CD4-positive, alpha-beta memory T cell (primary cell): ENCODE measurements at places on chromosomes 12 and 14. TPM values are rescaled to one million over a fixed set of nuclear protein-coding genes. Genes with fewer than 3 reads are reported as not detected.

Gene ESRRB
- total RNA-seq, result not detected

Gene GYS2
- total RNA-seq, result 0.32 TPM

Gene KLHL33
- 0.15 TPM for total RNA-seq

Gene SPIC
- not detected for total RNA-seq

Gene GEMIN2
- 13.4 TPM for total RNA-seq

Gene SLC25A29
- 8.1 TPM for total RNA-seq

Gene SLC7A8
- total RNA-seq, result 4.1 TPM

Gene RTN1
- not detected for total RNA-seq

Gene AJUBA
- 3.9 TPM for total RNA-seq

Gene KRT5
- not detected for total RNA-seq

Gene AQP6
- total RNA-seq, result not detected

Gene MMP19
- total RNA-seq, result 1.3 TPM

DNA sequence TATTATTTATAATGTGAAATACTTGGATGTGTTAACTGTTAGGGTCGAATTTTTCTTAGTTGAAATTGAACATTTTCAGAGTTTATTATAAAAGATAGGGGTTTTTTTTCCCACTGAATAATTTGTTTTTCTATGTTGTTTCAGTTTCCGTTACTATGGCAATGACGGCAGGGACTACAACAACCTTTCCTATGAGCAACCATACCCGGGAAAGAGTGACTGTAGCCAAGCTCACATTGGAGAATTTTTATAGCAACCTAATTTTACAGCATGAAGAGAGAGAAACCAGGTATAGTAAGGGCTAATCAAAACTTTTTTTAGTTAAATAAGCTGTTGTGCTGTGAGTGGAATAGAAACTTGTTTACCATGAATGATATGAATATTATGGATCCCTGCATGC is 35.1 kb upstream of the BMAL2 start:
- no peak for DNase-seq

DNA sequence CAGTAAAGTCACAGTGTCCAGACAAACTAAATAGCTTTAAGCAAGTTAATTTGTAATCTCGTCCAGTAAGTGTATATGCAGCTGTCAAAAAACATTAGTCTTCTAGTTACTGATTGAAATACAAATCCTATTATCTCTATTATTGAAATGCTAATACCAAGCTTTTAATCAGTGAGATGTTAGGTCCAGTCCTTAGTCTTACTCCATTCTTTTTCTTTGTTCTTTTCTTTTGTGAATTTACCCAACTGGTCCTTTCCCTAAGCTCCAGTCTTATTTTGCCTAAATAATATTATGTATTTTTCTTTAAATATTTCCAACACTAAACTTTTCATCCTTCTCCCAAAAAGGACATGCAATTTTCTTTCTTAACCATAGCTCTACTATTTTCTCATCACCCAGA is 57.2 kb downstream of the TSPAN19 start:
- no peak for DNase-seq

DNA sequence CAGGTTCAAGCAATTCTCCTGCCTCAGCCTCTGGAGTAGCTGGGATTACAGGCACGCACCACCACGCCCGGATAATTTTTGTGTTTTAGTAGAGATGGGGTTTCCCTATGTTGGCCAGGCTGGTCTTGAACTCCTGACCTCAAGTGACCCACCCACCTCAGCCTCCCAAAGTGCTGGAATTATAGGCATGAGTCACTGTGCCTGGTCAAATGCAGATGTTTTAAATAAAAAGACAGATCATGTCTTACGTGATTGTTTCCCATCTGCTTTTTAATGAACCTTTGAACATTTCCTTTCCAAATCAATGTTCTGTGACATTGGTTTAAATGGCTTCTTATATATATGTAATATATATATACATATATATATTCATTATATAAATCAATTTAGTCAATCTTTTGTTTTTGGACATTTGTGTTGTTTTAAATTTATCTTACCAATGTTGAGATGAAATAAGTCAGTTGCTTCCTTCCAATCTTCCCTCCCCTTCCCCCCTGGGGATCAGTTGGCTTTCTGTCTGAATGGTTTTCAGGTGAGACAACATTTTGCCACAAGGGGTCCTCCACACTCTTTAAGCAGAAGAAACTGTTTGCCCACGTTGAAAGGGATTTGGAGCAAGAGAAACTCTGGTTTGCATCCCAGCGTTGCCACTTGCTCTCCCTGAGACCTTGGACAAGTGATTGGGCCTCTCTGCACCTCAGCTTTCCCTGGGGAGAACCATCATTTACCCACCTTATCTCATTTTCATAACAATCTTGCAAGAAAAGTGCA is 47.6 kb upstream of the RBM19 start:
- no peak for DNase-seq

DNA sequence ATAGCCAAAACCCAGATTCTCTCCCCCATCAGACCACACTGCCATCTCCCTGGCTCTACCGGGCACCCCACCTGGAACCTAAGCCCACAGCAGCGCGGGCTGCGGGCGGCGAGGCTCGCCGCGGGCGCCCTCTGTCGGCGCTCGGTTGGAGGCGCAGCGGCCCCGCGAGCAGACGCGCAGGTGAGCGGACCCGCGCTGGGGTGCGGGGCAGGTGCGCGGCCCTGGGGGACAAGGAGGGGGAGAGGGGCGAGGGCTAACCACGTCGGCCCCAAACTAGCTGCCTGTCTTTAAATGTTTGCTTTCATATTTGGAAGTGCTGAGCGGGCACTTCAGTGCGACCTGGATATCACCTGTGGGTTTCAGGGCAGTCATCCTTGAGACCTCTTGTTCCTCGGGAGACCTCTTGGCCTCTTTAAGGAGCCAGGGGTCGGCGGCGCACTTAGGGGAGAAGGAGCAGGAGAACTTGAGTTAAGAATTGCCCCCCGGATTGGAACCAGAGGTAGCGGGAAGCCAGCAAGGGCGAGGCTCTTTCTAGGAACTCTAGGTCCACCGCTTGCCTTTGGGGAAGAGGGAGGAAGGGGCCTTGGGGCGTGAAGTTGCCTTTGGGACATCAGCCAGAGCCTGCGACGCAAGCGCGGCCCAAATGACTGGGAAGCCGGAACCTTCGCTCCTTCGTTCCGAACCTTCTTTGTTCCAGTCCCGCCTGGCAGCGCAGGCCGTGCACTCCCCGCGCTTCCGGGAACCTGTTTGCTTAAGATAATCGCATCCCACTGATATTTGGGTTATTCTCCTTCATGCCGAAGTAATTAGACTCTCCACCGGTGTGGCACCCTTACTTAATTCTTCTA is 78.7 kb downstream of the NEDD1 start:
- DNase-seq, result peak; percentile 44

- no peak for DNase-seq
Measured at GRCh38 chr14:78425330-78425729, 255.2 kb downstream of the NRXN3 start.

DNA sequence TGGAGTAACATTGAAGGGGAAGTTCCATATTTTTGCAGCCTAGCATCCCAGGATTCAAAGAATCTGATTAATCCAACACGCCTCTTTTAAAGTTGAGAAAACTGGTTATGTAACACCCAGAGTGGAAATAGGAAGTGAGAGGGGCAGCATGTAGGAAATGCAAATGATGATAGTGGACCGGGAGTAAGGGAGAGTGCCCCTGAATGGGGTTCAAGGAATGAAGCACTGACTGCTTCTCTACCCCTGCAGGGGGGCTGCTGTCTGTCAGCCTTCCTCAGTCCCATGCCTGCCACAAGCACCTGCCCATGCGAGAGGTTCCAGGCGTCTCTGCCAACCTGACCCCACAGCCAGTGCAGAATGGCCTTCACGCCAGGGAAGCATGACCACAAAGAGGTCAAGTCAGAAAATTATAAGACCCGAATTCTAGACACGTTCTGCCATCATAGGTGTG is 126.5 kb upstream of the CCND2 start:
- DNase-seq, result no peak

GRCh38 chr14:33908540-33909223 is 42.2 kb downstream of the EGLN3 start:
- DNase-seq, result no peak

- peak; percentile 48 for DNase-seq
Measured at GRCh38 chr12:4829161-4829792, 80.4 kb upstream of the KCNA1 start.

DNA sequence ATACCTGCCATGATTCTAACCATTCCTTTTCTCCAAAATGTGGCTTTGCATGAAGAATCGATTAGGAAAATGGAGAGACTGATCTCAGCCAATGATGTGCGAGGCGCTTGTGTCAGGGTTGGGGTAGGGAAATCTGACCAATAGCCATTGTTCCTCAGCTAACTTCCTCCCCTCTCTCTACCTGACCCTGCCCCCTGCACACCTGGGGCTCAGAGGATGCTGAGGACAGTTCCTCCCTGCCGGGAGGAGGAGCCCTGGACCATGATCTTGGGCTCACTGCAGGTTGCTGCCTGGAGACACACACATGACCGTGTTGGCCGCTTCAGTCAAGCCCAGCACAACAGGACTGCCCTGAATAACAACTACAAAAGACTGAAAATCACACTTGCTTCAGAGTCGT is 119.8 kb upstream of the SFSWAP start:
- no peak for DNase-seq

DNA sequence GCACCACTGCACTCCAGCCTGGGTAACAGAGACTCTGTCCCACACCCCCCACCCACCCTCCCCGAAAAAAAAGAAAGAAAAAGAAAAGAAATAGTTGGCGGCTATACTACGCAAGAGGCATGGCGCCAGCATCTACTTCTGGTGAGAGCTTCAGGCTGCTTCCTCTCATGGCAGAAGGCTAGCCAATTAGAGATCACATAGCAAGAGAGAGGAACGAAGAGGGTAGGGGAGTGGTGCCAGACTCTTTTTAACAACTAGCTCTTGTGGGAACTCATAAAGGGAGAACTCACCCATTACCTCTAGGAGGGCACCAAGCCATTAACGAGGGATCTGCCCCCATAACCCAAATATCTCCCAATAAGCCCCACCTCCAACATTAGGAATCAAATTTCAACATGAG is 6.2 kb downstream of the DENND5B start:
- no peak for DNase-seq

DNA sequence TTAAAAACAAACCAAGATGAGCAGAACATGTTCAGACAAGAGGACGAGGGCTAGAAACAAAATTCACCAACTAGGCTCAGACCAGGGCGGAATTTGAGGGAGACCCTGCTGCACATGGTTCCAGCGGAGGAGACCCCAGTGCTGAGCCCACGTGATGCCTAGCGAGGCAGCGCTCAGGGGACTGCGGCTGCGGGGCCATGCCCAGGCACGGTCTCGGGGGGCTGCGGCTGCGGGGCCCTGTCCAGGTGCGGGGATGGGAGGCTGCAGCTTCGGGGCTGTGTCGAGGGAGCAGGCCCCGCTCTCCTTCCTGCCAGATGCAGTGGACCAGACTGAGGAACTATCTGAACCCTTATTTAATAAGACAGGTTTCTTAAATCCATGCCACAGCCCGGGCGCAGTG is 12.7 kb upstream of the CRIP2 start:
- no peak for DNase-seq

DNA sequence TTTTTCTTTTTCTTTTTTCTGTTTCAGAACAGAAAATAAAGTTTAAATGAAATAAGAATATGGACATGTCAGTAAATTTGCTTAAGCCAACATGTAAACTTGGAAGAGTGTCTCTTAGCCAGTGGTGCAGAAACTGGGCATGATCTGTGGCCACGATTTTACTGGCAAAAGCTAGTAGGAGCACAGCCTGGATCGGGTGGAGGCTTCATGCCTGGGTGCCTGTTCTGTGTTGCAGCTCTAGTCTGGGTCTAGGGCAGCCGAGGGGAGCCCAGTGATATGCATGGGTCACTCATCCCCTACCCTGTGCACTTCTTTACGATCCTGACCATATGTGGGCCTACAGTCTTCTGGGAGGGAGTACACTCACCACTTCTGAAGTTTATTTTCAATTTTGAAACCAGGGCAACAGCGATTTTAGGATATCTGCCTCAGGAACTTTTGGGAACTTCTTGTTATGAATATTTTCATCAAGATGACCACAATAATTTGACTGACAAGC is 45.6 kb upstream of the SMCO2 start:
- no peak for DNase-seq

DNA sequence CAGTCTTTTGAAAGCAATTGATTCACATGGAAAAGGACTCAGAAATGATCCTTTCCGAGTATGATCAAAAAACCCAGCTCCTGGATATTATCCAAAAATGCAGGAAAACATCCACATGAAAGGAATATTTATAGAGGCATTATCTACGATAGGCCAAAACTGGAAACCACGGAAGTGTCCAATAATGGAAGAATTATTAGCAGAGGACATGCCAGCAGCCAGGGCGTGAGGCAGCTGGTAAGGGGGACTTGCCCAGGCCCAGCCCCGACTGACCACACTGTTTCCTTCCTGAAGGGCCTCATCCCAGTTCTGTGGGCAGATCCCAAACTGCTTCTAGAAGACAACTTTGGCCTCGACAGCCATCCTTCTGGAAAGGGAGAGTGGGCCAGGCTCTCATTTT is 20.5 kb downstream of the ACTN1 start:
- no peak for DNase-seq

DNA sequence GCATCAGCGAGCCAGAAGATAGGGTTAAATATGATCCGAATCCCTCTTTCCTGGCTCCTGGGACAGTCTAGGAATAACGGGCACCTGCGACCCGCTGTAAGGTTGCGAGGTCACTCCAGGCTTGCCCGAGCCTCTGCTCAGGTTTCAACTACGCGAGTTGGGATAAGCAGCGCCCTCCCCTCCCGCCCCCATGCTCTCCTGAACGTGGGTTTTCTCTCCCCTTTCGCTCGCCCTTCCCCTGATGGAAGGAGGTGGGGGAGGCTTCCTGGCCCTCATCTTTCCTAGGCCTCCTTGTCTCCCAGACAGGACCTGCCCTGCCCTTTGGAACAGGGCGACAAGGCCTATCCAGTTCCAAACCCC is 753 bp upstream of the ATP5MC2 start:
- DNase-seq, result no peak

- no peak for DNase-seq
Measured at GRCh38 chr14:37078131-37078530, 94.3 kb downstream of the SLC25A21 start.

DNA sequence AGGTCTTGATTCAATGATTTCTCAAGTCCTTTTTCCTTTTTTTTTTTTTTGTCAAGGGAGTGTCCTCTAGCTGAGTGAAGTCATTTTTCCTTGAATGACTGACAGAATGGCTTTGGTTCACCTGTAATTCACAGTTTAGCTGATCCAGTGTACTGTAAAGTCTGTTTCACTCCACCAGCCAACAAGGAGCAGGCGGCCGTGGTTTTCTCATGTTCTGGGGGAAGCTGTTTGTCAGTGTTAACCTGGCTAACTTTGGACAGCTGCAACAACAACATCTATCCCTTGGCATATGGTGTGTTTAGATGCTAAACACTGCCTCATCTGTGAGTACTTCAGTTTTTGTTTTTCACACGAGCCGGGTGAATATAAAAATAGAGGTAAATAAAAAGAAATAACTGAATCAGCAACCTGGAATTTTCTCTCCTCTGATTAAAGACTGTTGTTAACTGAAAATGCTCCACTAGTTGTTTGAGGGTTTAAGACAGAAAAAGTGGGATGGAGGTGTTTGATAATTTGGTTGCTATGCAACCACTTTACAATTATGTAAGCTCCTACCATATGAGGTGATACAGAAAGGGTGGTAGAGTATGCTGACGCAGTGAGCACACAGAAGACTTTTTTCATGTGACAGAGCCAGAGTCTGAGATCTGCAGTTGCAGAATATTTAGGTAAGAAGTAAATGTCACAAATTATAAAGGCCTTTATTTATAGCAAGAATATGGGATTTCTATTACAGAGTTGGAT is 50.3 kb upstream of the SLC2A13 start:
- DNase-seq, result no peak

GRCh38 chr12:87259391-87259790 is 769.8 kb downstream of the C12orf50 start:
- DNase-seq, result no peak
